ENCODE measurements at places on chromosomes 5 and 9.

GRCh38 chr5:9888501-9888901 is 258.4 kb upstream of the TAS2R1 start:
- DNase-seq, result no peak

- DNase-seq, result no peak
These were observed 12.5 kb upstream of the NOTCH1 start for GRCh38 chr9:136558373-136558772.

GRCh38 chr9:129469188-129469987 is 151.5 kb downstream of the C9orf50 start:
- DNase-seq, result no peak

DNA sequence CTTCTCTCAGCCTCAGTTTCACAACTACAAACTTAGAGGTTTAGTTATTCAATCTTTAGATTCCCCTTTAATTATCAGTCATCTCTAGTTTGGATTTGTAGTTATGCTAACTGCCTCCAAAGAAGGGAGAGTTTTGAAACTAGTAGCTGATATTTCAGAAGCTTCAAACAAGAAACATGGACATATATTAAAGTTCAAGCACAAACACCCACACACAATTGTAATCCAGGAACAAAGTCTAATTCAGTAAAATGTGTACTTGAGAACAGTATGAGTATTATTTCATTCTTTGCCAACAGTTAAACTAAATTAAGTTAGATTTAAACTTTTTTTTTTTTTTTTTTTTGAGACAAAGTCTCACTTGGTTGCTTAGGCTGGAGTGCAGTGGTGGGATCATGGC is 71.2 kb upstream of the ABCA1 start:
- no peak for DNase-seq

- no peak for DNase-seq
These were observed 116.2 kb downstream of the DIRAS2 start for GRCh38 chr9:90526386-90526785.

DNA sequence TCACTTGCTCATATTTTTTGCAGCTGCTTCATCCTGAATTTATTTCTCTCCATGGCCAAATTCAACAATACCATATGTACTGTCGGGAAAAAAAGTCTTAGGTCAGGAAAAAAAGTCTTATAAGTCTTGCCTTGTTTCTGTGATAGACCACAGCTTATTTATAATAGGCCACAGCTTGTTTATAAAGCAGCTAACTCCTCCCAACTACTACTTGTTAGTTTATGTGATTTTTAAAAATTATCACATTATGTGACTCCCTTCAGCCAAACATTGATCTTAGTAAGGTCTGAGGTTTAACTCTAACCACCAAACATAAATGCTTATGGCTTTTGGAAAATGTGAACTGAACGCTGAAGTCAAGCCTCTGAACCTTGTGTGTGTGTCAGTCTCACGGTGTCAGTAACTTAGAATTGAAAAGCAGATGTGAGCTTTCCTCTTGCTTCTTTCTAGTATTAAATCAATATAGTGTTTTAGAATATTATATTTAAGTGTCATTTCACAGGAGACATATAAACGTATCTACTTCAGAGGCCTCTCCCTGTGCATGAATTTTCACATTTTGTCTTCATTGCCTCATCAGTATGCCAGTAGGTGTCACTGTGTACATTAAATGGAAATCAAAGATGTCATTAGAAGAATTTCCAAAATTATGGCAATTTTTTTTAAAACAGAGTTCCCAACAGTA is 51.3 kb downstream of the SNX24 start:
- no peak for DNase-seq

DNA sequence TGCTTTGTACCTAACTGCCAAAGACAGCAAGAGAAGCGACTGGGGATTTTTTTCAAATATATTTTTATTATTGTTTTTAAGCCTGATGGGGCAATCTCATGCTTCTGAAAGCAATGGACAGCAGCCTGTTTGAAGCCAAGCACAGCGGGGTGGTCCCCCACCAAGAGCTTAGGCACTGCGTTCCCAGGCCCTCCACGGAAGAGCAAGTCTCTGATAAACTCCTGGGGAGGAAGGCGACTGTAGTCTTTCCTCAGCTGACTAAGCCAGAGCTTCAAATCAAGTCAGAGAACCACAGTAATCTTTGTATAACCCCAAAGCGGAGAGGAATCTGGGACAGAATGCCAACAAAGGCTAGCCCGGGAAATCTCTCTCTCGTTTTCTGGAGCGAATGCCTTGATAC is 54.4 kb downstream of the ARSB start:
- no peak for DNase-seq

DNA sequence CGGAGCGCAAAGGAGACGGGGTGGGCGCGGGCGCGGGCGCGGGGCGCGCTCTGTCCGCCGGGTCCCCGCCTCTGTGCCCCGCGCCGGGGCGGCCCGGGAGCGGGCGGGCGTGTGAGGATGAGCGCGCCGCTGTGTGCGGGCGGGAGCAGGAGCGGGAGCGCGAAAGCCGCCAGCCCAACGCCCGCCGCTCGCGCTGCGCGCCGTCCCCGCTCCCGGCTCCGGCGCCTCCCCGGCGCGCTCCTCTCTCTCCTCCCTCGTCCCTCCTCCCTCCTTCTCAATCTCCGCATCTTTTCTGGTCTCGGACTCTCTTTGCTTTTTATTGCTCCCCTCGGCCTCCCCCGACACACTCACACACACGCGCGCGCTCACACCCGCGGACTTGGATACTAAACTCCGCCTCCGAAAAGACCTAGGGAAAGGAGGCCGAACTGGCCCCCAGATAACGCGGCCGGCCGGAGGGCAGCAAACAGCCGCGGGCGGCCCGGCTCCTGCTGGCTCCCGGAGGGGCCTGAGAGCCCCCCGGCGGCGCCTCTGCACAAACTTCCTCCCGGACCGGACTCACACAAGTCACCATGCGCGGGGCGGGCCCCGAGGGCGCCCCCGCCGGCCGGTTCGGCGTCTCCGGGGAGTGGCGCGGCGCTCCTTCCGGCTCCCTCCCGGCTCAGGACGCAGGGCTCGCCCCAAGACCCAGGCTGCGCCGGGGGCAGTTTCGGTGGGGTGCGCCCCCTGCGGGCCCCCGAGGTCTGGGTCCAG is at the start of gene FIBCD1:
FIBCD1 (minus strand) TSS at position 596 of the 753 bp plus-strand sequence. CDS start 640 bp downstream, outside the sequence.
- DNase-seq, result peak; percentile 27

GRCh38 chr5:33340195-33340594 is 100.6 kb upstream of the TARS1 start:
- DNase-seq, result no peak

All from stimulated activated naive B cell treated with anti-CD40 and anti-IgM and Interleukin-4, amounts not matched to agents 10 μg/mL and 1 μg/mL and 100 μg/mL, for 72 hours (primary cell).